ENCODE measurements at places on chromosomes 3 and 15.

DNA sequence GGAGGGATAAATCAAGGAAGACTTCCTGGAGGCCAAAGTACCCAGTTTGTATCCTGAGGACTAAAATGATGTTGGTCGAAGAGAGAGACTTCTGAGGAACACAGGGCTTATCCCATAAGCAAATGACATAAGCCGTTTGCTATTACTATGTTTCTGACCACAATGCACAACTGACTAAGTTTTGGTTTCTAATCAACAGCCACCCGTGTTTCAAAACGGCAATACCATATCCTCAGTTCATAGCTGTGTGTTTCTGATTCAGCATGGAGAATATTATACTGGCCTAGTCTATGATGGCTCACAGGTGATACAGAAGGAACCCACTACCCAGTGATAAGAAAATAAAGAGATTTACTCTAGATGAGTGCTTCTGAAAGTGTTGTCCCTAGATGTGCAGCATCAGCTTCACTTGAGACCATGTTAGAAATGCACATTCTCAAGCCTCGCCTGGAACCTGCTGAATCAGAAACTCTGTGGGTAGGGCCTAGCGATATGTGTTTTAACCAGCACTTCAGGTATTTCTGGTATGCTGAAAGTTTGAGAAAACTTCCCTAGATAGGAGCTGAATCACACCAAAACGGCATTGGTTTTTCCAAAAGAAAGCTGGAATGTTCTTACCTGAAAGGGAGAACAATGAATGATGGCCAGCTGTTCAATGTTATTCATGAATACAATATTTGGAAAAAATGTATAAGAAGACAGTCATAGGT lies 639.7 kb upstream of the NR2F2 start:
- no peak for DNase-seq

DNA sequence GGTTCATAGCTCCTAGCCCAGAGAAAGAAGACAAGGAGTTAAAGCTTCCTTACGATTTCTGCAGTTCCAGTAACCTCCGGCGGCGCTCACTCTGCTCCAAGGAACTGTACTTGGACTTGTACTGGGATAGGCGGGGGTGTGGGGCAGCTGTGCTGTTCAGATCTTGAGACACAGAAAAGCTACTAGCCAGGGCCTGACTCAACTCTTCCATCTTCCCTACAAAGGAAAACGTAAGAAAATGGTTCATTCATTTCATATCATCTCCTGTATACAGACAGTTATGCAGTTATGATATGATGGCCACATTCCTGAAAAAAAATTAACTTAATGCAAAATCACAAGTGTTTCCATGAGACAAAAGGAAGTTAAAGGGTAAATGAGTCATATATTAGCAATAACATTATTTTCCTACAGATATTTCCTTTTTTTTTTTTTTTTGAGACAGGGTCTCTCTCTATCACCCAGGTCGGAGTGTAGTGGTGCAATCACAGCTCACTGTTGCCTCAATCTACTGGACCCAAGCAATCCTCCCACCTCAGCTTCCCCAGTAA lies 4.6 kb downstream of the SNUPN start:
- no peak for DNase-seq

DNA sequence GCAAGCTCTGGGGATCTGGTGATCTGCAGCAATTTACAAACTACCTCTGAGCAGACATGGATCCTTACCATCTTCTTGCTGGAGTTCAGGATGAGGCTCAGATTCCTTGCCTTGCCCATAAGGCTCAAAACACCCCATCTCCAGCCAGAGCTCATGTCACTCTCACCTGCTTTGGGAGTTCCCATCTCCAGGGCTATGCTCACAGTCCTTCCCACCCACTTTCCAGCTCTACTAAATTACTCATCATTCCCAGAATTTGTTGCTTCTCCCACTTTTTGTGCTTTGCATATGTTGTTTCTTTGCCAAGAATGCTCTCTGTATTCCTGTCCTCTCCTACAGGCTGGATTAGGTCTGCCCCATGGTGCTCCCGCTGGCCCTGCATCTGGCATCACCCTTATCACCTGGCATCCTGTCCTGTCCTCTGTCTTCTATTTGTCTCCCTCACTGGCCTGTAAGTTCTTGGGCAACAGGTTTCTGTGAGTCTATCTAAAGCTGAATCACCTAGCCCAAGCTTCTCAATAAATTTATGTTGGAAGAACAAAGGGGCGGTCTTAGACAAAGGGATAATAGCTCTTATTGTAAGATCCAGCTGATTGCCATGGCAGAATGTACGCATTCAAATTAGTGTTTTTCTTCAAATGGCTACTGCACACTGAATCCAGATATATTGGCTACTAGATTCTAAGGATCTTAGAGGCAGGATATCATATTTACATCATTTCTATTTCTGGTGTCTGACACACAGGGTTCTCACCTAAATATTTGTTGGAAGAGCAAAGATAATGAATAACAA lies 179.2 kb downstream of the CLSTN2 start:
- DNase-seq: no peak

- no peak for DNase-seq
Measured at GRCh38 chr15:67248011-67248505, 6.4 kb downstream of the AAGAB start.

- DNase-seq: no peak
Measured at GRCh38 chr15:58678683-58679082, 70.8 kb downstream of the ADAM10 start.

- no peak for DNase-seq
Measured at GRCh38 chr15:97759363-97759762, 201.1 kb upstream of the ARRDC4 start.

DNA sequence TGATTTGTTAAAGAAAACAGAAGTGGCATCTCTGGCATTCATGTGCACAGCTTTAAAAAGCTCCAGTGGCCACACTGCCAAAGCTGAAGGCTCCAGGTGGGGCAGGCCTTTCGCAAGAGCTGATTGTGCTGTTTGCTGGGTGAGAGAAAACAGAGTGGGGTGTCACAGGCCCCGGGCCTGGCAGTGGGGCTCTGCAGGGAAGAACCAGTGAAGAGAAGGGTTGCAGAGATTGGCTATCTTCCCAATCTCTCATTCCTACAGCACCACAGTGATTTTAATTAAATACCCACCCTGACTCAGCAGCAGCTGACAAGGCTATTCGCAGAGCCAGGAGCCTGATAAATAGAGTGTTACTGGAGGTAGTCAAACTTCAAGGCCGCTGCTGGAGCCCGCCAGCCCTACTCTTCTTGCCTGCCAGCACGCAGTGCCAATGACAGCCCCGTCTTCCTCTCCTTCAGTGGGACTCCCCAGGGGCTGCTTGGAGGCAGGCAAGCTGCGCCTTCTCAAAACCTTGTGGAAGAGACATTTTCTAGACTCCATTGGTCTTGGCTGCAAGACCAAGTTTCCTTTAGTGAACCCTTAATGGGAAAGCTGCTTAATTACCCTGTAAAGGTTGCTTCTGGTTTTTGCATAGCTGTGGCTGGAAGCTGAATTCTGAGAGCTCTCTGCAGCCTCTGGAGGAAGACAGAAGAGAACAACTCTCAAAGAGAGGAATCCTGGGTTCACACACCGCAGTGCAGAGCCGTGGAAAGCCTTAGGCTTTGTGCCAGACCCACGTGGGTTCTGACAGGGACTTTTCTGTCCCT lies 225.8 kb upstream of the SLCO3A1 start:
- no peak for DNase-seq

GRCh38 chr3:2862366-2862765 lies 247.8 kb downstream of the IL5RA start:
- DNase-seq: no peak

- no peak for DNase-seq
Measured at GRCh38 chr3:100399341-100400071, 1.4 kb downstream of the TOMM70 start.

DNA sequence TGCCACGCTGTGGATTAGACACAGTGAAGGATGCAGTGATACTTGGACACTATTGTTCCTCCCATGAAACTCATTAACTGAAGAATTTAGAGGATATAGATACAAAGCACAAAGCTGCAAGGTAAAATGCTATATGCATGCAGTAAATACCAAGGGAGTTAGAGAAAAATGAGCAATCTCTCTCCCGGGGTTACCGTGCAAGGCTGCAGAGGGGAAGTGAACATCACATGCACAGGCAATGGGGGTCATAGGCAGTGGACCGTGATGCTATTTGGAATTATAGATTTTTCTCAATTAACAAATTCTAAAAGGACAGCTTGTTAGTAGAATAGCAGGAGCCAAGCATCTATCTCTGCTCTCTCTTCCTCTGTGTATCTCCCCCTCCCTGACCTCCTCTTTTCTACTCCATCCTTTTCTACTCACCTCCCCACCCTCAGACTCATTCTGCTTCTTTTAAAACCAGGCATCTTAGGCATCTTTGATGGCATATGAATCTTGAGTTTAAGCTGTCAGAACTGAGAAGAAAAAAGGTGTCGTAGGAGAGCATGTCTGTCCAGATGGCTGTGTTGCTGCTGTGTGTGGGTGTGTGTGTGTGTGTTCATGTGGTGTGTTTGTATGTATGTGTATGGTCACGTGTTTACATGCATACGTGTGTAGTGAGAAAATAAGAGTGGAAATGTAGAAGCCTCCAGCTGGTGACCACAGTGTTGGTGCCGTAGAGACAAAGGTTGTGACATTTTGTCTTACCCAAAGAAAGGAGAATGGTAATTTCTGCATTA lies 339.0 kb downstream of the EPHB1 start:
- DNase-seq: no peak

GRCh38 chr3:167732313-167733065 lies 2.2 kb downstream of the PDCD10 start:
- DNase-seq: no peak

DNA sequence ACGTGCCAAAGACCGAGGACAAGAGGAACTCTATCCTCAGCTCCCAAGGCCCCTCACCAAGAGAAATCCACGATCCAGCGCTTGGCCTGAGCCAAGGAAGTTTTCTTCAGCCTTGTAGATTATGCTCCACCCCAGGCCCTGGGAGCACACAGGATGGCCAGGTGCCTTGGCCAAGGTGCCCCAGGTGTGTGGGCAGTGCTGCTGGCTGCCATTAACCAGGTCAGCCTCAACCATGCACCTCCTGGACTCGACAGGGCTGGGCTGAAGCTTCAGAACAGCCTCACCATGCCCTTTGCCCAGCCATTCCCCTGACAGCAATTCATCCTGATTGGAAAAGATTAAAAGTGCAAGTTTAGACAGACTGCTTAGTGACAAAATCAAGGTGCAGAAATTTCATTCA lies 10.9 kb upstream of the MESP1 start:
- DNase-seq: no peak

DNA sequence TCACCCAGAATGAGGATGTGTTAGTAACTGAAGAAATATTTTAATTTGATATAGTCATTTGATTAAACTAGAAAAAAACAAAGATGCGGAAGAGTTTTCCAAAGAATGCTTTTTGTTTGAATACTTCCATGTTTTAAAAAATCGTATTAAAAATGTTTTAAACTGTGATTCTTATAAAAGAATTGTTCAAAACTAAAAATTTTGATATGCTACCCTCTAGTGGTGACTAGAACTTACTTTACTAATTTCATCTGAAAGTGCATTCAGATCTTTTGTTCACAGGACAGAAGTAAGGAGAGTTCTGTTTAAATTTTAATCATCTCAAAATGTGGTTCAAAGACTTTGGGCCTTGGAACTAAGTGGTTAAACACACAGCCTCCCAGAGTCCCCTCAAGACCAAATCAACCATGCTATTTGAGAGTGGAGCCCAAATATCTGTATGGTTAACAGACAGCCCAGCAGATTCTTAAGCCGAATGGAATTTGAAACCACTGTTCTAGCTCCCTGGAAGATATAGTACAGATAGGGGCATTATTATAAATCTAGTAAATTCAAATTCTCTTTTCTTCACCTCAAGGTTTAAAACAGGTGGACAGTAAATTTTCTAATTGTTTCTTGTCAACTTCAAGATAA lies 45.2 kb upstream of the SYNPR start:
- DNase-seq: no peak

DNA sequence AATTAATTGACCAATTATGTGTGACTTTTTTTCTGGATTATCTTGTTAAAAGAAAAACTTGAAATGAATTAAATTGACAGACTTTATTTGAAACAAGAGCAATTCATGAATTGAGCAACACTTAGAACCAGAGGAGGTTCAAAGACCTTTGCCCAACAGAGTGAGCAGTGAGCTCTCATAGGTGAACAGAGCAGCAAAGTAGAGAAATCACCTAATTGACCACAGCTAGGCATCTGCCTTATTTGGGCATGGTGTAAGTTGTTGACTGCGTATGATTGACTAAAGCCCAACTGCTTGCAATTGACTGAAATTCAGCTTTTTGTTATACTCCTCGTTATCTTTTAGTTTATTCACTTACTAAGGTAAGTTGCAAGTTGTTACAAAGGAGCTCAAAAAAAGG lies 1216.0 kb upstream of the ALCAM start:
- no peak for DNase-seq

- no peak for DNase-seq
Measured at GRCh38 chr3:112931736-112932521, 43.0 kb downstream of the CD200R1 start.

- DNase-seq: no peak
Measured at GRCh38 chr3:119911748-119912147, 129.8 kb downstream of the NR1I2 start.

GRCh38 chr3:42822828-42823227 lies 13.6 kb downstream of the ACKR2 start:
- no peak for DNase-seq

GRCh38 chr3:159340877-159341500 lies 539.1 kb downstream of the MFSD1 start:
- no peak for DNase-seq

DNA sequence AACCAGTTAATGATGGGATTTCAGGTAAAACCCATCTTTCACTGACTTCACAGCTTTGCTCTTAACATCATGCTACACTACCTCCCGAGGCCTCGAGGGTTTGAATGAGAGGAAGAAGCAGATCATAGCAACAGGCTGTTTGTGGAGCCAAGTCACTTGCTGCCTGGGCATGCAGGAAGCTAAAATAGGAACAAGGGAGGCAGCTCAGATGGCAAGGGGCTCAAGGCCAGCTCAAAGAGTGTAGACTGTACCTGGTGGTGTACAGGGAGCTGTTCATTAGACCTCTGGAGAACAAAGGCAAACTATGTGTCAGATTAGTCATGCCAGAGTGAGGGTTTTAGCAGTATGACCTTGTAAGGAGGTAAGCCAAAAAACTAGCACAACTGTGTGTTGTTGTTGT lies 28.8 kb downstream of the ARRDC4 start:
- DNase-seq: no peak

- no peak for DNase-seq
Measured at GRCh38 chr15:58174709-58175108, 36.5 kb downstream of the AQP9 start.

GRCh38 chr3:186732169-186732766 lies 15.1 kb downstream of the KNG1 start:
- DNase-seq: no peak

Measured in HCT116 (cell line).